Anterior cingulate cortex (tissue), 58 donors: ENCODE measurements at places on chromosomes 4 and X.

- no peak for DNase-seq
Measured at GRCh38 chrX:43682726-43683125, 26.6 kb downstream of the MAOA start.

- no peak for DNase-seq
Measured at GRCh38 chrX:134601240-134601765, 57.0 kb downstream of the PLAC1 start.

GRCh38 chrX:147739196-147739595, 172.5 kb upstream of the FMR1 start:
- DNase-seq: no peak

- DNase-seq: no peak
Measured at GRCh38 chr4:56976837-56977320, 527 bp downstream of the NOA1 start.

GRCh38 chr4:184282895-184283654, 65.4 kb upstream of the ENPP6 start:
- no peak for DNase-seq

- no peak for DNase-seq
Measured at GRCh38 chr4:14434916-14435315, 567.4 kb upstream of the CPEB2 start.

DNA sequence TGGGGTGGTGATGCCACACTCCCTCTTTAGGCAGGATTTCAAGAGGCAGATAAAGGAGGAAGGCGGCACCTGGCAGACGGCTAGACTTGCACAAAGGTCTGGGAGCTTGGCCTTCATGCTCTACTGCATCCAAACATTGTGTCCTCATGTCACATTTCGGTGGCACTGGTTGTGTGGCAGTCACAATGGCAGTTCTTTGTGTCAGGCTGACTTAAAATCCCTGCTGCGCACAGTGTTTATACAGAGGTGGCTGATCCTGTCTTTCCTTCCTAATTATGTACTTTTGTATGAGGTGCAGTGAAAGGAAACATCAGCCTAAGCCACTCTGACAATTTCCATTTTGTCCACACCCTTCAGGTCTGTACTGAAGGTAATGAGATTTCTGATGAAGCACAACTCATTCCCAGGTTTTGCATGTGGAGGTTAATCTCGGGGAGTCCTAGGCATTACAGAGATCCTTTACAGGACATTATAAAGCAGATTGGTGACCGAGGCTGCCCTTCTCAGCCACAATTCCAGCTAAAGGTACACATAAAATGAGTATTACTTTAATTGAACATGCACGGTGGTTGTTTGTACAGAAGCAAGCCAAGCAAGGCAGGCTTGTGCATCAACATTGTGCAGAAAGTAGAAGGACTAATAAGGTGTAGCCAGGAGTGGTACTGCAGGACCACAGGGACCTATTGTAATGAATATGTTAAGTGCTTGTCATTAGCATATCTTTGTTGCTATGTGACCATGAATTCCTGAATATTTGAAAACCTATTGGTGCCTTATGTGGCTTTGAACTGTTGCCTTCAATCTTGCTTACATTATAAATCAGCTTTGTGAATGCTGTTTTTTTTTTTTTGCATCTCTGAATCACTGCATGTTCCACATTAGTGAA, 147.6 kb downstream of the STK32B start:
- DNase-seq: no peak

DNA sequence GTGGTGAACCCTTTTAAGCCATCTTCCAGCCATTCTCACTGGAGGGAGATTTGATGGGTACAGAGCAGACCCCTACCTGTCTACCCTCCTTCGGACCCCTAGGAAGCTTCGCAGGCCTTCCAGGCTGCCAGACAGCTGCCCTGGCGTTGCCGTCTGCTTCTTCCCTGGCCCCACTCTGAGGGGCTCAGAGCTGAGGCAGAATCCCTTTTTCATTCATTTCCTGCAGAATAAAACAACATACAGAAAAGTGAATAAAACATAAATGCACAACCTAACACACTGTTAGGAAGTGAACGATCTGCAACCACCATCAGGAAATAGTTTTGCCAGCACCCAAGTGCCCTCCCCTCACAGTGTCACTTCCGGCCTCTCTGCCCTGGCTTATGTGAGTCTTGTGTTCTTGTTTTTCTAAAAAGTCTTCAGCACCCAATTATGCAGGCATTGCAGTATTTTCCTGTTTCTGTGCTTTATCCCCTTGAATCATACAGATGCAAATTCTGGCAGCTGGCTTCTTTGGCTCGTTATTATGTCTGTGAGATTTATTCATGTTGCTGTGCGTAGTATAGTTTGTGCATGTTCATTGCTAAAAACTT, 5.6 kb upstream of the ADD1 start:
- DNase-seq: no peak

DNA sequence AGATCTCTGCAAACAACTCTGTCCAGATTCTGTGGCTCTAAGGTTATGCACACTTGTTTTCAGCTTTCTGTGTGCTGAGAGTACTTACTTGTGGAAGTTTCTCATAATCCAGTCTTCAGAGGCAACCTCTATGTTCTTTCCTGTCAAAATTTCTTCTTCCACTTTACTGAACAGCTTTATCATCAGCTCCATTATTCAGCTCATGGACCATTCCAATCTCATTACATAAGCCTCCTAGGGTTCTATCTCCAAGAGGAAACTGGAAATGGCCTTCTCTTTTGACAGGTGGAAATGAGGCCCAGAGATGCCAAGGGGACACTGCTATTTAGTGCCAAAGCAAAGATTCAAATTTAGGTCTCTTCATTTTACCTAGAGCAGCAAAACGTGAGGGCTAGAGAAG, 61.3 kb downstream of the CHRDL1 start:
- no peak for DNase-seq

- DNase-seq: no peak
Measured at GRCh38 chrX:19867411-19867732, 20.0 kb downstream of the SH3KBP1 start.

- DNase-seq: no peak
Measured at GRCh38 chrX:74931214-74931613, 6.0 kb upstream of the NEXMIF start.

- no peak for DNase-seq
Measured at GRCh38 chrX:120797188-120797851, 78.3 kb downstream of the CT47B1 start.

- no peak for DNase-seq
Measured at GRCh38 chr4:19230906-19231545, 1020.7 kb upstream of the SLIT2 start.

- DNase-seq: no peak
Measured at GRCh38 chr4:52248820-52249219, 197.7 kb downstream of the SPATA18 start.

DNA sequence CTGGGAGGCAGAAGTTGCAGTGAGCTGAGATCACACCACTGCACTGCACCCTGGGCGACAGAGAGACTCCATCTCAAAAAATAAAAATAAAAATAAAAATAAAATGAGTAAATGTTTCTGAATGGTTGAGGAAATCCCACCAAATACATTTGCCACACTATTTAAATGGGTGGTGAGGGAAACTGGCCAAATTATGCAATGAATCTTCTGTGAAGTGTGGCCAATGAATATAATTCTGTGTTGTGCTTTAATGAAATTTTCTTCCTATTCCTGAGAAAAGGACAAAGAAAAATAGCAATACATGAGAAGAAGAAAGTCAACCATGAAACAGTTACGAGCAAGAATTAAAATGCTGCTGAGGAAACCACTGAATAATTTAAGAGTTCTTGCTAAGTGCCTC, 69.9 kb downstream of the CAMK2D start:
- no peak for DNase-seq

GRCh38 chr4:165209796-165210195, 2.4 kb downstream of the KLHL2 start:
- no peak for DNase-seq

DNA sequence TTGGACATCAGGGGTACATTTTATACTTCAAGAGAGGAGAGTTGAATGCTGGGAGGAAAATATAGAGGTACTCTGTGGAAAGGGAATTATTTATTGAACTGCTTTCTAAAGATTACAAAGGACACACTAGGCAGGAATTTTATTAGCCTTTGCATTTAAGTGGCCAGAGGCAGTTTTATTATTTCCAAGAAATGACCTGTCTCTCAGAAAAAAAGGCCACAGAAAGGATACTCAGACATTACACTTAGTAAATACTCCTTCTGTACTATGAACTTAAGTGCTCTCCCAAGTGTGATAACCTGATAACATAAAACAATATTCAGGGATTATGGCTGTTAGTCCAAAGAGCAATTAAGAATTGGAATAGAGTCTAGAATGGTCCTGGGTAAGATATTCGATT, 7.5 kb downstream of the LRRC66 start:
- no peak for DNase-seq

- DNase-seq: no peak
Measured at GRCh38 chr4:159278399-159278798, 175.5 kb downstream of the RAPGEF2 start.

- DNase-seq: no peak
Measured at GRCh38 chr4:33176566-33176965, 2456.4 kb downstream of the PCDH7 start.

GRCh38 chrX:72046447-72046846, 85.3 kb downstream of the RTL5 start:
- DNase-seq: no peak

- no peak for DNase-seq
Measured at GRCh38 chr4:13174001-13174400, 310.1 kb downstream of the RAB28 start.

GRCh38 chr4:122762520-122762919, 30.0 kb downstream of the BBS12 start:
- no peak for DNase-seq

GRCh38 chr4:519203-519651, 20.2 kb downstream of the PIGG start:
- no peak for DNase-seq

- DNase-seq: no peak
Measured at GRCh38 chr4:167939863-167940616, 152.3 kb upstream of the ANXA10 start.
